ENCODE measurements at places on chromosomes 5 and 9.

DNA sequence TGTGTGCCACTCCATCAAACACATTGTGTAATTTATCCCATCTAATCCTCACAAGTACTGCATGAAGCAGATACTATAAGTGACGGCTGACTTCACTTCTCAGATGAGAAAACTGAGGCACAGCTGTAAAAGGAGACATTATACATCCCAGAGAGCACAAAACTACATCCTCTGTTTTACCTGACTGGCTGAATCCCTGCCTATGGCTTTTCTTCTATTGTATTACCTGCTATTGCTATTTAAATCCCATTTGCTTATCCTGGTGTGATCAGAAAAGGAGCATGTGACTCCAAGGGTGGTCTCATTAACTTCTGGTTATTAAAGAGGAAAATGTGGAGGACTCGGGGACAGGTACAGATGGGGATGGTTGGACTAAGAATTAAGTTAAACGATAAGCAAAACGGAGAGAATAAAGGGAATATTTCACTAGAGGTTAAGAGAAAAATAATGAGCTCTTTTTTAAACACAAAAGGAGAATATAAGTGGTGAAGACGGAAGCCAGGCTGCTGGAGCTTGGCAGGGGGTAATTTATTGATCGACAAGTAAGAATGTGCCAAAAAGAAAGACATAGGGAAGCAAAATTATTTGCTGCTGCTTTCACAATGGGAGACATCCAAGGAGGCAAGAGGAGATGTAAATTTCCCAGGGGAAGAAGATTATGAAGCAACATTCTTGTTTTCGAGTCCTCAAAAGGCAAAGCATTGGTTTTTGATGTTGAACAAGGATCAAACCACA is 155.7 kb upstream of the GPR151 start:
- H3K4me1 ChIP-seq = no peaks in the 10 kb centered on the region
- no peaks in the 10 kb centered on the region for H3K36me3 ChIP-seq
- H3K4me3 ChIP-seq = no peak overlapping the region
- H3K27ac ChIP-seq = no peak overlapping the region

GRCh38 chr9:5999443-6000101 is 15.9 kb downstream of the RANBP6 start:
- H3K4me1 ChIP-seq = peaks cover 31% of the 10 kb centered on the region
- no peak overlapping the region for H3K27ac ChIP-seq
- no peaks in the 10 kb centered on the region for H3K27me3 ChIP-seq

GRCh38 chr5:34475249-34475966 is 180.7 kb upstream of the RAI14 start:
- H3K4me1 ChIP-seq = no peaks in the 10 kb centered on the region
- H3K36me3 ChIP-seq = no peaks in the 10 kb centered on the region
- no peak overlapping the region for H3K27ac ChIP-seq
- peaks cover 8% of the 10 kb centered on the region for H3K27me3 ChIP-seq
- no peak overlapping the region for H3K4me3 ChIP-seq

GRCh38 chr9:94554439-94555331 is at the start of gene PCAT7:
TSS of gene PCAT7 (plus strand) at chr9:94555083.
- no peaks in the 10 kb centered on the region for H3K36me3 ChIP-seq
- H3K27me3 ChIP-seq = peaks cover 17% of the 10 kb centered on the region
- H3K27ac ChIP-seq = no peak within 1 kb of the TSS
- no peak within 1 kb of the TSS for H3K4me3 ChIP-seq
- H3K4me1 ChIP-seq = no peaks in the 10 kb centered on the region
- peak; percentile 23 for DNase-seq

GRCh38 chr9:10268531-10269485 is 344.0 kb downstream of the PTPRD start:
- H3K27ac ChIP-seq = no peak overlapping the region
- no peak for DNase-seq
- H3K4me1 ChIP-seq = no peaks in the 10 kb centered on the region
- H3K36me3 ChIP-seq = no peaks in the 10 kb centered on the region
- no peak overlapping the region for H3K4me3 ChIP-seq
- H3K27me3 ChIP-seq = no peaks in the 10 kb centered on the region

GRCh38 chr9:101832486-101832885 is 94.0 kb upstream of the GRIN3A start:
- no peaks in the 10 kb centered on the region for H3K4me1 ChIP-seq
- no peak overlapping the region for H3K27ac ChIP-seq
- H3K27me3 ChIP-seq = no peaks in the 10 kb centered on the region
- DNase-seq = no peak

GRCh38 chr5:115583474-115583873 is 18.8 kb downstream of the TICAM2 start:
- no peak for DNase-seq
- no peak overlapping the region for H3K4me3 ChIP-seq

DNA sequence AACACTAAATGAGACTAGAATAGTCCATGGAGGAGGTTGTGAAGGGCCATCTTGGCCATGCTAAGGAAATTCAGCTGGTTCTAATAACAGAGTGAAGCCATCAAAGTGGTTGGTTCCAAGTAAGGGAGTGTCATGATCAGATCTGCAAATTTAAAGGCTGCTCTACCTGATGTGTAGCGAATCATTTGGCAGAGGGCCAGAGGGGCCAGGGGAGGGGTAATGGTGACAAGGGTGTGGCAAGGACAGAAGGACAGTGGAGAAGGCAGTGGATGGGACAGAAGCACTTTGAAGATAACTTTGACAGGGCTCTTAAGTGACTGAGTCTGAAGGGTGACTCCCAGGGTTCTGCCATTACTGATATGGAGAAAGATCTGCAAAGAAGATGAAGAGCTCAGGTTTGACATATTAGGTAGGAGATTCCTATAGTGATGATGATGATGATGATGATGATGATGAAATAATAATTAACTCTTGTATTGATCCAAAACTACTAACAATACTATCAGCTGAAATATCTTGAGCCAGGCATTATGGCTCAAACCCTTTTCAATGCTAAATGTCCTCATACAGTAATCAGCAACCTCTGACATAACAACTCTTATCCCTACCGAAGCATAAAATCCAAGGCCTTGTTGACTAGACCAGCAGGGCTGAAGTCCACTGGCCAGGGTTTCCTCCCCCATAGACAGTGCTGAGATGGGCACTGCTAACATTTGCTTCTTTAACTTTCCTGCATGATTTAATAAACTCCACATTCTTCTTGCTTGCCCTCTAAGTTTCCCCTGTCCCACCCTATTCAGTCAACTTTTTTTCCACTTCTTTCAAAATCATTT is 20.0 kb downstream of the KIAA1191 start:
- no peaks in the 10 kb centered on the region for H3K27me3 ChIP-seq
- DNase-seq = no peak
- H3K36me3 ChIP-seq = peaks cover 32% of the 10 kb centered on the region
- H3K4me3 ChIP-seq = no peak overlapping the region
- no peak overlapping the region for H3K27ac ChIP-seq
- H3K4me1 ChIP-seq = no peaks in the 10 kb centered on the region

GRCh38 chr5:9545992-9546851 is at the start of gene SEMA5A:
TSS of gene SEMA5A (minus strand) at chr5:9546075. CDS start at chr5:9379946, 166,129 bp downstream.
- H3K4me3 ChIP-seq = peak within 1 kb of the TSS; percentile 45
- H3K27ac ChIP-seq = no peak within 1 kb of the TSS
- peaks cover 28% of the 10 kb centered on the region for H3K27me3 ChIP-seq
- peaks cover 4% of the 10 kb centered on the region for H3K4me1 ChIP-seq
- peak; percentile 6 for DNase-seq

DNA sequence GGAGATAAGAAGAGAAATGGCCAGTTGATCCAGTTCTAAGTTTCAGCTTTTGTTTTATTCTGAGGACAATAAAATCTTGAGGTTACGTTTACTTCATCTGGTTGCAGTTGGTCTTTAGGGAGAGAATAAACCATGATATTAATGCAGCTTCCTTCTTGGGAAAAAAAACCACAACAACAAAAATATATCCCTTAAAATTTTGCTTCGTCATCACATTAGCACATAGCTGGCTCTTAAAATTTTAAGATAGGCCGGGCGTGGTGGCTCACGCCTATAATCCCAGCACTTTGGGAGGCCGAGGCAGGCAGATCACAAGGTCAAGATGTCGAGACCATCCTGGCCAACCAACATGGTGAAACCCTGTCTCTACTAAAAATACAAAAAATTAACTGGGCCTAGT is 86.4 kb downstream of the EQTN start:
- DNase-seq = no peak
- H3K4me1 ChIP-seq = no peaks in the 10 kb centered on the region
- no peaks in the 10 kb centered on the region for H3K36me3 ChIP-seq

DNA sequence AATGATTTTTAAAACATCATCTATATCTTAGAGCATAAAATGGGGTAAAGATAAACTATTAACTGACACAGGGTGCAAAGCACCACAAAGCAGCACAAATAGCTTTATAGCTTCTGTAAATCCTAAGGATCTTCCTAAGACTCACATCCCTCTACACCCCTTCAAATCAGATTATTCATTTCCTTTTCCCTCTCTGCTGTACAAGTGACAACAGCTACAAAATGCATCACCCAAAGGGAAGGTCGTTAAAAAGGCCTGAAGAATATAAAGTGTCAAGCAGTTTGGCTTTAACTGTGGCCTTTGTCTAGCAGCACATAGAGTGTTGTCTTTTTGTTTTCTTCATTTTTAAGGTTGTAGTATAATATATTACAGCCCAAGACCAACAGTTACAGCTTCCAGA is 422.1 kb downstream of the PDE4D start:
- H3K27me3 ChIP-seq = peaks cover 4% of the 10 kb centered on the region
- no peak overlapping the region for H3K27ac ChIP-seq
- H3K36me3 ChIP-seq = no peaks in the 10 kb centered on the region
- H3K4me3 ChIP-seq = no peak overlapping the region
- no peak for DNase-seq
- H3K4me1 ChIP-seq = no peaks in the 10 kb centered on the region

DNA sequence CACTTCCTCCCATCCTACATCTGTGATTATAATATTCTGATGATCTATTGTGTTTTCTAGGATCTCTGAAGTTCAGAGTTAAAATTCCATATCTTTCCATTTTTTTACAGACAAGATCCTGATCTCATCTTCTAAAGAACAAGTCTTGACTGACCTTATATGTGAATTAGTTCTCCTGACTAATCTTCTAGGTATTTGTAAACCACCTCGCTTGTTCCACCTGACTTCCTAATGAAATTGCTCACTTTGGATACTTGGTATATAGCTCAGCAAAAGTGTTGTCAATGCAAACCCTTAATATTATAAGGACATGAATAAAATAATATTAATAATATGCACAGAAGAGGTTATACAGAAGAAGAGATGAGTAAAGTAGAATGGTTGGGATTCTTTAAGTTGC is 68.2 kb upstream of the NR4A3 start:
- H3K4me1 ChIP-seq = no peaks in the 10 kb centered on the region
- H3K4me3 ChIP-seq = no peak overlapping the region
- no peaks in the 10 kb centered on the region for H3K36me3 ChIP-seq
- no peak overlapping the region for H3K27ac ChIP-seq
- DNase-seq = no peak

- no peaks in the 10 kb centered on the region for H3K36me3 ChIP-seq
- H3K27ac ChIP-seq = no peak overlapping the region
- DNase-seq = no peak
- no peaks in the 10 kb centered on the region for H3K4me1 ChIP-seq
- H3K4me3 ChIP-seq = no peak overlapping the region
- no peaks in the 10 kb centered on the region for H3K27me3 ChIP-seq
These were observed 333.9 kb upstream of the SEMA6A start for GRCh38 chr5:116908537-116908936.

- peaks cover 5% of the 10 kb centered on the region for H3K36me3 ChIP-seq
- H3K4me3 ChIP-seq = peak overlapping the region; percentile 75
- peak overlapping the region; percentile 92 for H3K27ac ChIP-seq
- peaks cover 57% of the 10 kb centered on the region for H3K4me1 ChIP-seq
- DNase-seq = peak; percentile 66
- H3K27me3 ChIP-seq = no peaks in the 10 kb centered on the region
These were observed 53.4 kb upstream of the SUB1 start for GRCh38 chr5:32531885-32532520.

GRCh38 chr5:40680741-40681362 is 1.1 kb downstream of the PTGER4 start:
- H3K36me3 ChIP-seq = peaks cover 55% of the 10 kb centered on the region
- peaks cover 45% of the 10 kb centered on the region for H3K4me1 ChIP-seq
- peak; percentile 64 for DNase-seq
- peak overlapping the region; percentile 95 for H3K27ac ChIP-seq
- H3K4me3 ChIP-seq = peak overlapping the region; percentile 92

- H3K4me3 ChIP-seq = no peak overlapping the region
- H3K27ac ChIP-seq = no peak overlapping the region
- no peaks in the 10 kb centered on the region for H3K27me3 ChIP-seq
- no peaks in the 10 kb centered on the region for H3K36me3 ChIP-seq
- no peaks in the 10 kb centered on the region for H3K4me1 ChIP-seq
- no peak for DNase-seq
These were observed 587.7 kb upstream of the GRAMD2B start for GRCh38 chr5:125835293-125836172.

GRCh38 chr5:168850683-168851082 is 271.5 kb upstream of the PANK3 start:
- peaks cover 38% of the 10 kb centered on the region for H3K4me1 ChIP-seq
- DNase-seq = no peak
- no peak overlapping the region for H3K27ac ChIP-seq
- H3K27me3 ChIP-seq = peaks cover 2% of the 10 kb centered on the region

DNA sequence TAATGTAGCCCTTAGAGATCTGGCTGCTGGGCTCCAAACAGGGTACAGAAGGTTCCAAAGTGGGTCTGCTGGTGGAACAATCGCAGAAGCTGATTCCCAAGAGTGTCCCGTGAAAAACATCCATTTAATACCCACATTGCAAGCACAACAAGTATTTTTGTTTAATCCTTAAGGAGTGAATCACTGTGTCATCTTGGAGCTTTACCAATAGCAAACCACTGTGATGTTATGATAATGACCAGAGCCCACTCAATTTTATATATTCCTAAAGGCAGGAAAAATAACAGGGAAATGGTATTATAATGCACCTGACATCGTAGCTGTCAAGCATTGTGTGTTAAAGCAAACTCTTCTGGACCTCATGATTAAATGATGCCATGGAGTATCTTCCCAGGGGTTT is 291.9 kb downstream of the FBXL7 start:
- no peak overlapping the region for H3K4me3 ChIP-seq
- H3K36me3 ChIP-seq = no peaks in the 10 kb centered on the region
- no peak overlapping the region for H3K27ac ChIP-seq
- no peaks in the 10 kb centered on the region for H3K27me3 ChIP-seq

- no peak overlapping the region for H3K4me3 ChIP-seq
- no peaks in the 10 kb centered on the region for H3K36me3 ChIP-seq
- peaks cover 2% of the 10 kb centered on the region for H3K4me1 ChIP-seq
- no peaks in the 10 kb centered on the region for H3K27me3 ChIP-seq
- no peak for DNase-seq
These were observed 103.3 kb upstream of the LHFPL2 start for GRCh38 chr5:78751872-78752271.

- DNase-seq = no peak
- no peak overlapping the region for H3K27ac ChIP-seq
- H3K36me3 ChIP-seq = no peaks in the 10 kb centered on the region
- no peak overlapping the region for H3K4me3 ChIP-seq
- H3K4me1 ChIP-seq = no peaks in the 10 kb centered on the region
- H3K27me3 ChIP-seq = no peaks in the 10 kb centered on the region
These were observed 107.3 kb downstream of the SNCAIP start for GRCh38 chr5:122419142-122419894.

DNA sequence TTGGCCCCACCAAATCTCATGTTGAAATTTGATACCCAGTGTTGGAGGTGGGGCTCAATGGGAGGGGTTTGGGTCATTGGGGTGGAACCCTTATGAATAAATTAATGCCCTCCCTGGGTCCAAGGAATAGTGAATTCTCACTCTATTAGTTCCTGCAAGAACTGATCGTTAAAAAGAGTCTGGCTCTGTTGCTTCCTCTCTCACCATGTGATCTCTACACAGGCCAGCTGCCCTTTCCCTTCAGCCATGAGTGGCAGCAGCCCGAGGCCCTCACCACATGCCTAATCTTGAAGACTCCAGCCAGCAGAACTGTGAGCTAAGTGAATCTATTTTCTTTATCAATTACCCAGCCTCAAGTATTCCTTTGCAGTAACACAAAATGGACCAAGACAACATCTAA is 106.0 kb downstream of the CAAP1 start:
- no peak overlapping the region for H3K4me3 ChIP-seq
- no peak for DNase-seq
- H3K27me3 ChIP-seq = no peaks in the 10 kb centered on the region
- no peak overlapping the region for H3K27ac ChIP-seq
- H3K4me1 ChIP-seq = no peaks in the 10 kb centered on the region

Measured in activated CD4-positive, alpha-beta T cell treated with anti-CD3 and anti-CD28 coated beads, Interleukin-2, amount 10 ng/mL, durations not matched to agents 7 days and 5 days (primary cell).